Bone marrow (tissue), 2 donors: ENCODE measurements at places on chromosomes 16 and 17.

- DNase-seq = no peak
Observed at GRCh38 chr17:39939588-39940419, 12.3 kb downstream of the LRRC3C start.

GRCh38 chr16:88904676-88905365, 38.4 kb upstream of the PABPN1L start:
- DNase-seq = no peak

GRCh38 chr17:42287977-42288802, at the start of gene STAT5A:
STAT5A (plus strand) TSS chr17:42288498; CDS start chr17:42289412, 914 bp downstream.
- DNase-seq = peak; percentile 51

GRCh38 chr16:56192635-56192945, 1.3 kb downstream of the GNAO1 start:
- DNase-seq = no peak

DNA sequence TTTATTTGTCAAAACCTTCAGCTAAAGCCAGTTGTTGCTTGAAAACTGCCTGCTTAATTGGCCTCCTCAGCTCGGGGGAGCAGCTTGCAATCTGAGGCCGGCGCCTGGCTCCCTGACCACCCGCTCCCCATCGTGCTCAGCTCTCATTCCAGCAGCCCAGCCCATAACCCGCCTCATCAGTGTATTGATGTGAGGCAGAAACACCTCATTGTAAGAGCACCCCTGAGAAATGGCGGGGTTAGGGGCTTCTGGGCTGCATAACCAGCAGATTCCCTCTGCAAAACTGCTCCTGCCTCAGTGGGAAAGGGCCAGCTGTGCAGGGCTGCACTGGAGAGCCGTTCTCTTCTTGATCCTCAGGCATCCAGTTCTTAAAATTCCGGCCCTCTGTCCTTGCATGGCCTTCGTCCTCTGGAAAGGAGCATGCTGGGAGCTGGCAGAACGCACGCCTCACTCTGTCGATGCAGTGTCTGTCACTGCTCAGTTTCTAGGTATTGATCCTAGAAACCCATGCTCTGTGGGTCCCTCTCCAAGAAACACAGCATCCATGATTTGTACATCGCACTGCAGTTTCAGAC, 113.8 kb upstream of the CHMP6 start:
- no peak for DNase-seq

DNA sequence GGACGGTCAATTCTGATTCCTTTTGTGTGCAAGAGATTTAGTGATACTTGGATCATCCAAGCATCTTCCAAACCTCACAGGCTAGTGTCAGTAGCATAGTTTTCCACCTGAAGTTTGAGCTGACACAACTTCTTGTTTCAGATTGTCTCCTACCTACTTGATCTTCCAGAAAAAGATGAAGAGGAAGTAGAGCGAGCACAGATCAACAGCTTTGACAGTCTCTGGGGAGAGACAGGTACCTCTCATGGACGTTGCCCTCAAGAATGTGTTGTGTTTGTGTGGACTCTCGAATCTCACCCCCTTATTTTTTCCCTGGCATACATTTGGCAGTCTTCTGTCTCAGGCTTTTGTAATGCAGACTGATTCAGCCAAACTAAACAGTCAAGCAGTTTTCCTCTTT, 47.4 kb downstream of the CYB561 start:
- no peak for DNase-seq

- no peak for DNase-seq
Observed at GRCh38 chr17:44840936-44841335, 6.7 kb upstream of the HIGD1B start.

DNA sequence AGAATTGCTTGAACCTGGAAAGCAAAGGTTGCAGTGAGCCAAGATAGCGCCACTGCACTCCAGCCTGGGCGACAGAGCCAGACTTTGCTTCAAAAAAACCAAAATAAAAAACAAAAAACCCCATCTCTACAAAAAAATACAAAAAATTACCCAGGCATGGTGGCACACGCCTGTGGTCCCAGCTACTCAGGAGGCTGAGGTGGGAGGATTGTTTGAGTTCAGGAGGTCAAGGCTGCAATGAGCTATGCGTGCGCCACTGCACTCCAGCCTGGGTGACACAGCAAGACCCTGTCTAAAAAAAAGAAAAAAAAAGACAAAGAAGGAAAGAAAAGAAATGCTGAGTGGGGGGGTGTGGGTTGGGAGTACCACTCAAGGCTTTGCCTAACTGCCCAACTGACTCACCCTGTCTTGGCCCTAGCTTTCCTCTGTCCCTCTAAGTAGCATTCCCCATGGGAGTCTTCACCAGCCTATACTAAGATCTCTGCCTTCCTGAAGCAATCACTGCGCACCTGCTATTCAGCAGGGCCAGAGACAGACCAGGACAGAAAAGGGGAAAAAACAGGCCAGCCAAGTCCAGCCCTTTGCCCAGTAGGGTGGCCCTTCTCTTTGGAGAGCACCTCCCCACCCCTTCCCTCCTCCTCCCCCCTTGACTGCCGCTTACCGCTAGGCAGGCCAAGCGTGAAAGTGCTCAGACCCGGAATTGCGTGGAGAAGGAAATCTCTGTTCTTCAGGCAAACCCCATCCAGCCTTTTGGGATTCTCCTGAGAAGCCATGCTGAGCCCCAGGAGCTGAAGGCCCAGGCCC, 45.8 kb downstream of the RTN4RL1 start:
- DNase-seq = no peak

DNA sequence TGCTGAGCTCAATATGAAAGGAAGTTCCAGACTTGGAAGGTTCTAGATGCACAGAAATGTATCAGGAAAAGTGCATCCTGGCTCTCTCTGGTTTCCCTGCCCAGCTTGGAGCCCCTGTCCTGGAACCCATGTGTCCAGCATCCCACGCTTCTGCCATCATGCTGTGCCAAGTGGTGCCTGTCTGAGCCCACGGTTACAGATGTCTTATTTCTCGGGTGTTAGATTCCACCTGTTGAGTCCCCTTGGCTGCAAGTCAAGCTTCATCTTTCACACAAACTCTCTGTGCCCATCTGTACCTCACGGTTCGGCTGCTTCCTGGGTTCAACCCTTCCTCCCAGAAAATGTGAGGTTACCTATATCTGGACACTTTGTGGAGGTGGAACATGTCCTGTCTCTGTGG, 22.5 kb downstream of the OR1D5 start:
- no peak for DNase-seq

DNA sequence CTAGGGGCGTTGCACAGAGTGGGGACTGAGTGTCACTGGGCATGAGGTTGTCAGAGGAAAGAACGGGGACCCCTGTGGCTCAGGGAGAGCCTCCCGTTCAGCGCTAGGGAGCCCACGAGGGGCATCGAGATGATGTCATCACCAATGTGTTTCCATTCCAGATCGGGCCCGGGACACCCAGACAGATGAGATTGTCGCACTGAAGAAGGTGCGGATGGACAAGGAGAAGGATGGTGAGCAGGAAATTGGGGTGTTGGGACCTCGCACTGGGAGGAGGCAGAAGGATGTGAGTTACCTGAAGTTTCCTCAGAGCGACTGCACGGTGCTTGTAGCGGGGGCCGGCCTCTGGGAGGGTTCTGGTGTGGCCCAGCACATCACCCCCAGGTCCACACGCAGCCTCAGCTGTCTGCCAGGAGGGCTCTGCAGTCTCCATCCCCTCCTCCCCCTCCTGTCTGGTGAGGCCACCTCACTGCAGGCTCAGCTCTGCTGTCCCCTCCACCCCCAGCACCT, 4.0 kb downstream of the CDK10 start:
- DNase-seq = no peak
